CD8-positive, alpha-beta T cell (primary cell): ENCODE measurements at places on chromosomes 1 and 21.

GRCh38 chr1:29648026-29648425 is 411.7 kb downstream of the PTPRU start:
- no peak for DNase-seq

GRCh38 chr1:201666102-201666501 is 127.2 kb downstream of the NAV1 start:
- DNase-seq: no peak

DNA sequence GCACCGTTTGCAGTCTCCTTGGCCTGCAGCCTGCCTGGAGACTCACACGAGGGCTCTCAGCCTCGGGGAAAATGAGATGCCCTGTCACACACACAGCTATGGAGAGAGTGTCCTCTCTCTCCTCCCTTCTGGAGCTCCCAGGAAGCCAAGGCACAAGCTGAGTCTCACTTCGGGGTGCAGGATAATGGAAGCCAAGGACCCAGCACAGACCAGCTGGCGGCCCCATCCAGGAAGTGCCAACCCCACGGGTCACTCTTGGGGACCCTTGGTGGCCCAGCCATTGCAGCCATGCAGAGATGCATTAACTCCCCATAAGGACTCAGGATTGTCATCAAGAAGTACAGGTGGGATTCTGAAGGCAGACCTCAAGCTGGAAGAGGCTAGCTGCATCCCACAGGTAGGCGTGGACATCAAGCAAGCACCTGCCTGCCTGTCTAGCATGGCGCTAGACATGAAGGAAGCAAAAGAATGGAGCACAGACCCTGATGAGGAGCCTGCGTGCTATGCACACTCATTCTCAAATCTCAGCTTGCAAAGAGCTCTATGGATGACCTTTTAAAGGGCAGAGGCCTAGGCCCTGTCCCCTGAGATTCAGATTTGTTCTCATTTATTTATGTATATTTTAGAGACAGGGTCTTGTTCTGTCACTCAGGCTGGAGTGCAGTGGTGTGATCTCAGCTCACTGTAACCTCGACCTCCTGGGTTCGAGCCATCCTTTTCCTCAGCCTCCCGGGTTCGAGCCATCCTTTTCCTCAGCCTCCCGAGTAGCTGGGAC is 49.9 kb downstream of the IRF2BP2 start:
- DNase-seq: no peak

GRCh38 chr1:23590058-23590783 is 30.9 kb upstream of the ID3 start:
- DNase-seq: no peak

DNA sequence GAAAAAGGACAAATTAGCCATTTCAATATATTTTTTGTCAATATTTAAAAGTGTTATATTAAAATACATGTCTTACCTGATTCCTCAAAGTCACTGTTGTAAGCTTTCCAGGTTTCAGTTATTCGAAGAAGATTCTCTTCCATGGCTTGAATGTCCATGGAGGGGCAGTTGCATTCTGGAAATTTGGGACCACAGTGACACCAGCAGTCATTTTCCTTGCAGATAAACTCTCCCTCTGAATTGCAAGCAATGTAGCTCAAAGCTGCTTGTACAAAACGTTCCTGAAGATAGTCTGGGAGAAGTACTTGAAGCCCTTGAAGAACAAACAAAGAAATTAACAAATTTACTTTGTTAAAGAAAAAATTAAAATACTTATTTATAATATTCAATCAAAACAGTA is 251.7 kb downstream of the BRINP3 start:
- no peak for DNase-seq

DNA sequence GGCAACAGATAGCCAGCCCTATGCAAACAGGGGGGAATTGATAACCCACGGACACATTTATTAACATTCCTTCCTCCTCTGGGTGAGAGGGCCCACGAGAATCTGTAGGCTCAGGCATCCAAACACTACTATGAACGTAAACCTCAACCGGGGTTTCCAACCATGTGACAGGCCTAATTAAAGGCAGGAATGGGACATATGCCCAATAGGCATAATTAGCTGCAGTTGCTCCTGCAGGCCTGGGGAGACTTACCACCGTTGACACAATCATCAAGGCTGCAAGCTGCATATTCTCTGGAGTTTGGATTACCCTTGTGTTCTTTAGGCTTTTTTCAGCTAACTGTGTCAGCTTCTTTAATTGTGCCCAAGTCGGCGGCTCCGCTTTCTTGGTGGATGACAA is 22.2 kb upstream of the GBP1 start:
- DNase-seq: no peak

DNA sequence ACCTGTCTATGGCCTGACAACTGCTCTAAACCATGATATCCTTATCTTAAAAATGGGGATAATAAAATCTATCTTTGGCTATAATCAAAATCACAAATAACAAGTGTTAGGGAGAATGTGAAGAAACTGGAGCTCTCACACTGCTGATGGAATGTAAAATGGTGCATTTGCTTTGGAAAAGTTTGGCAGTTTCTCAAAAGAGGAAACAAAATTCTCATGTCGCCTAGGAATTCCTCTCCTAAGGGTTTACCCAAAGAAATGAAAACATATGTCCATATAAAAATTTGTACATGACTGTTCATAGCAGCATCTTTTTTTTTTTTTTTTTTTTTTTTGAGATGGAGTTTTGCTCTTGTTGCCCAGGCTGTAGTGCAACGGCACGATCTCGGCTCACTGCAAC is 64.3 kb downstream of the ZNF281 start:
- no peak for DNase-seq

- DNase-seq: no peak
These were observed 76.4 kb upstream of the CD55 start for GRCh38 chr1:207245124-207245523.

- DNase-seq: no peak
These were observed 12.9 kb upstream of the HMGCS2 start for GRCh38 chr1:119781434-119782210.

DNA sequence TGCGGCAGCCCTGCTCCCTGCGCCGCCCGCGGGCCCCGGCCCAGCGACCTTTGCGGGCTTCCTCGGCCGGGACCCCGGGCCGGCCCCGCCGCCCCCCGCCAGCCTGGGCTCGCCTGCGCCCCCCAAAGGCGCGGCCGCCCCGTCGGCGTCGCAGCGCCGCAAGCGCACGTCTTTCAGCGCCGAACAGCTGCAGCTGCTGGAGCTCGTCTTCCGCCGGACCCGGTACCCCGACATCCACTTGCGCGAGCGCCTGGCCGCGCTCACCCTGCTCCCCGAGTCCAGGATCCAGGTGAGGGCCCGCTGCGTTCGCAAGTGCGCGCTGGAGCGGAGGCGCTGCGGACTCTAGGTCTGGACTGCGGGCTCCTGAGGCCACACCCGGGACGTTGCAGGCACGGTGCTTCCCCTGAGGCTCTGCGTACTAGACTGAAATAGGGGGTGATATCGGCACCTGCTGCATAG is 351 bp downstream of the MIXL1 start:
- DNase-seq: peak; percentile 52

DNA sequence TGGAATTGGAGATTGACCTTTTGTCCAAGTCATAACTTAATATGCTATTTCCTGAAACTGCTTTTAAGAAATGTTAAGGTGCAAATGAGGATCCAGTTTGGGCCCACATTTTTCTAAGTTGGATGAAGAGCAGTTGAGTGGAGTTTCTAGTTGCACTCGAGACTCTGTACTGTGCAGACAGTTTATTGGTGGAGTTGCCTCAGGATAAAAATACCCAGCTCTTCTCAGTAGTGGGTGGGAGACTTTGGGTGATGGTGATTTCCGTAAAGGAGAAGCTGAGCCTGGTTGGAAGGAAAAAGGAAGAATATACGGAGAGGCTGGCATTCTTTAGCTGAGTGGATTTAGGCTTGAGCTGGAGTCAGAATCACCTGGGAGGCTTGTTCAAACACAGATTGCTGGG is 49.9 kb downstream of the CAMTA1 start:
- DNase-seq: no peak
